HuH-7 (cell line): ENCODE measurements at places on chromosomes 6 and 20.

GRCh38 chr6:26556263-26557070, 18.3 kb downstream of the HMGN4 start:
- no peak for DNase-seq

DNA sequence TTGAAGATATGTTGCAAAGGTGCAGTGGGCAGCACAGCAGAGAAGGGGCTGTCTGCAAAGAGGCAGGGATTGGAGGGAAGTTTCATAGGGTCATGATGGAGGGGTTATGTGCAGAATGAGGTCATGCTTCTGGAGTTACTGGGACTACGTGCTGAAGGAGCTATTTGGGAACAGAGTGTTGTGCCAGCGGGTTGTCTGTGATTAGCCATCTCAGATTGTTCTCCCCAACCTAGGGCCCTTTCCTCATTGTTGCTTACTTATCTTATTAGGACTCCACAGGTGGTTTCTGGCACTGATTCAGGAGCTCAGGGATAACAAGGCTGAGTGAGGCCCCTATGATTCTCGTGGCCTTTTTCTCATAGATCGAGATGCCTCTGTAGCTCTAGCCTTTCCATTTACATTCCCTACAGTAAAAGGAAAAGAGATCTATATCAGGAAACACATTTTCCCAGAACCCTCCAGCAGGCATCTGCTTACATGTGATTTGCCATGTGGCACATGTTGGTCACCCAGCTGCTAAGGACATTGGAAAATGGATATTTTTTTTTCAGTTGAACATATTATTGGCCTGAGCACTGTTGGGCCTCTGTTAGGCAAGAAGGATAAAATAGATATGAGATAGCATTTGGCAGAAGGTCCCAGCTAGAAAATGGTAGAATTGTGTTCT, 429.6 kb upstream of the PLCB4 start:
- DNase-seq: no peak

- DNase-seq: no peak
Observed at GRCh38 chr6:113457198-113457597, 399.9 kb upstream of the MARCKS start.

DNA sequence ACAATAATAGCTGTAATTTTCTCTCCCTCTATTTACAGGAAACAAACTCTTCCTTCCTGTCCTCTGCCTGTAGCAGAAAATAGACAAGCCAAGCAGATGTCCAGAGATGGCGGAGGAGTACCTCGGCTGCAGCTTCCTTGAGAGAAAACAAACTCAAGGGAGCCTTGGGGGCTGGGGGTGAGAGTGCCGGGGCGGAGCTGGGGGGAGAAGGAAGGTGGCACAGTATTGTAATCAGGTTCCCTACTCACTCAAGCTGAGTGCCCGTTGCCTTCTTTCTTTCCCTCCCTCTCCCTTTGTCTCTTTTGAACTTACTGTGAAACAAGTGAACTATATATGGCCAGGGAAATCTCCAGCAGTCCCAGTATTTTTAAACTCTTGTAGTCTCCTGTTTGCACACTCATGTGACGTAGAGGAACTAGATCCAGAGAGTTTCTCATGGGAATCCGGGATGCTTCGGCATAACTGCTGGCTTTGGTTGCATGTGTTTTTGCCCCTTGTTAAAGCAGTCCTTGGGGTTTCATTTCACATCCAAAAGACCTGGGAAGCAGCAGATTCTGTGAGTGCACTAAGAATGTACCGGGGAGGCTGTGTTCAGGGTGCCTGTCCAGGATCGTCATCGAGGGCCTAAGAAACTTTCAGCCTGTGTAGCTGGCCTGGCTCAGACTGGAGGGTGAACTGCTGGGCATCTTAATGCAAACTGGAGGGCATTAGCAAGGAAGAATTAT, 44.6 kb upstream of the HDDC2 start:
- DNase-seq: no peak
